ENCODE measurements at places on chromosomes 16 and 17.

DNA sequence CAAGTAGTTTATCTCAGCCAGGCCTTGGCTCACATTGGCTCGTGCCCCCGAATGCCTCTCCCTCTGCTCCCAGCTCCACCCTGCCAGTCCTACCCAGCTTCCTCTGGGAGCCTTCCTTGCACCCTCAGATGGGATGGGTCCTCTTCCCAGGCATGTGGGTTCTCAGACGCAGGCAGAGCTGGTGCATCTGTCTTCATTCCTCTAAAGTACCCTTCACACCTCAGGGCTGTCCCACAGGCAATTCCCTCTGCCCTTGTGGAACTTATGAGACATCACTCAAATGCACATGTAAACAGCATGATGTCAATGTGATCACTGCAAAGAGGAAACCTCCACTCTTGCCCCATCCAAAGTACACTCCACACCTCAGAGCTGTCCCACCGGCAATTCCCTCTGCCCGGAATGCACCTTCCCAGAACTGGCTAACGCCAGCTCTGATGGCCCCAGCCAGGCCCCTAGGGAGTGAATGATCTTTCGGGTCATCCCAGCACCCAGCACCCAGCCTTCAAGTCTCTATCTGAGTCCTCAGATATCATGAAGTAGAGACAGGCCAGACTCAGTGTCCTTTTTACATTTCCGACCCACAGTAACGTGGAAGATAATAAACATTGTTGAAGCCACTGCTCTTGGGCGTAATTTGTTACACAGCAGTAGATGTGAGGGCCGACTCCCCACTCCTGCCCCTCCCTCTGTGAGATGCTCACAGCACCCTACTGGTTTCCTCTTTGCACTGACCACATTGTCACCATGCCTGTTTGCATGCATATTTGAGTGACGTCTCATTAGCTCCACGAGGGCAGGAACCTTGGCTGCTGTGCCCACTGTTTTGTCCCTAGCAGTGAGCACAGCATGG lies 85.4 kb downstream of the N4BP1 start:
- DNase-seq = no peak

- DNase-seq = no peak
Observed at GRCh38 chr16:85556456-85557082, 56.6 kb upstream of the GSE1 start.

DNA sequence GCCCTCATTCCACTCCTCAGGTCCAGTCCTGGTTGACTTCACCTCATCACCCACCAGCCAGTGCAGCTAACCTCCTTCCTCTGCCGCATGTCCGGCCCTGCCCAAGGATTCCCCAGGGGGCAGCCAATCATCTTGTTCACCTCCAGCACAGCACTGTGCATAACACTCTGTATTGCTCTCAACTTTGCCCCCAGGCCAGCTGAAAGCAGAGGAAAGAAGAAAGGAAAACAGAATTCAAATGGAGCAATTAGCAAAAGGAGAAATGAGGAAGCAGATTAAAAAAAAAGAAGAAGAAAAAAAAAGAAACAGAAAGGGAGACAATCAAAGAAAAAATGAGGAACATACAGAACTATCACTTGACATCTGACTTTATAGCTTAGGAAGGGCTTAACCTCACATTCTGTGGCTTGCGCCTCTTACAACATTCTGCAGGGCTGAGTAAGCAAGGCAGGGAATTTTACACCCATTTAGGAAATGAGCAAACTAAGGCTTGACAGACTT lies 26.1 kb downstream of the GAS7 start:
- peak; percentile 72 for DNase-seq

DNA sequence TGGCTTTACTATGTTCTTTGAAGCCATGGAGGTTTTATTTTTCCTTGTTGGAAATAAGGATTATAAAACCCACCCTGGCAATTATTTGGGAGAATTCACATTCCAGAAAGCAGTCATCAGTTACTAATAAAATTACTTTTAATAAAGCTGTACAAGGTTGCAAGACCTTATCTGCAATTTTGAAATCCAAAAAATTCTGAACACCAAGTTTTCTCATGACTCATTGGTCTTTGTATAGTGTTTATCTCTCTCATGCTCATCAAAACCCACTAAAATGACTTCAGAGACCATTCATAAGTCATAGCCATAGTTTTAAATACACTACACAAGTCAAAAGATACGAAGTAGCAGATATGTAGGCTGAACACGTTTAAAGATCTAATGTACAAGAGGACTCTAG lies 6.0 kb upstream of the KRT38 start:
- no peak for DNase-seq

- no peak for DNase-seq
Observed at GRCh38 chr16:49115956-49116355, 165.7 kb downstream of the CBLN1 start.

DNA sequence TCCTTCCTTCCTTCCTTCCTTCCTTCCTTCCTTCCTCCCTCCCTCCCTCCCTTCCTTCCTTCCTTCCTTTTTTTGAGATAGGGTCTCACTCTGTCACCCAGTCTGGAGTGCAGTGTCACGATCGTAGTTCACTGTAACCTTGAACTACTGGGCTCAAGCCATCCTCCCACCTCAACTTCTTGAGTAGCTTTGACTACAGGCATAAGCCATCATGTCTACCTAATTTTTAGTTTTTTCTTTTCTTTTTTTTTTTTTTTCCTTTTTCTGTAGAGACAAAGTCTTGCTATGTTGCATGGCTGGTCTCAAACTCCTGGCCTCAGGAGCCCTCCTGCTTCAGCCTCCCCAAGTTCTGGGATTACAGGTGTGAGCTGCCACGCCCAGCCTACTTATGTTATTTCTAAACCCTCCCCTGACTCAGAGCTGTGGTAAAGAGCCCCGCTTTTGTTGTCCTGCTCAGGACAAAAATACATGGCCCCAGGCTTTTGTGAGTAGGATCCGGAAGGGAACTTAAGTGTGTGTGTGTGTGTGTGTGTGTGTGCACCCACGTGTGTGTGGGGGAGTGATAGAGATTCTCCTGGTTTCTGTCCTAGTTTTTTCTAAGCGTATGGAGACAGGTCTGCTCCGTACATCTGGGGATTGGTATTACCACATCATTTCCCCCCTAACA lies 67.1 kb downstream of the PRKCB start:
- DNase-seq = no peak

DNA sequence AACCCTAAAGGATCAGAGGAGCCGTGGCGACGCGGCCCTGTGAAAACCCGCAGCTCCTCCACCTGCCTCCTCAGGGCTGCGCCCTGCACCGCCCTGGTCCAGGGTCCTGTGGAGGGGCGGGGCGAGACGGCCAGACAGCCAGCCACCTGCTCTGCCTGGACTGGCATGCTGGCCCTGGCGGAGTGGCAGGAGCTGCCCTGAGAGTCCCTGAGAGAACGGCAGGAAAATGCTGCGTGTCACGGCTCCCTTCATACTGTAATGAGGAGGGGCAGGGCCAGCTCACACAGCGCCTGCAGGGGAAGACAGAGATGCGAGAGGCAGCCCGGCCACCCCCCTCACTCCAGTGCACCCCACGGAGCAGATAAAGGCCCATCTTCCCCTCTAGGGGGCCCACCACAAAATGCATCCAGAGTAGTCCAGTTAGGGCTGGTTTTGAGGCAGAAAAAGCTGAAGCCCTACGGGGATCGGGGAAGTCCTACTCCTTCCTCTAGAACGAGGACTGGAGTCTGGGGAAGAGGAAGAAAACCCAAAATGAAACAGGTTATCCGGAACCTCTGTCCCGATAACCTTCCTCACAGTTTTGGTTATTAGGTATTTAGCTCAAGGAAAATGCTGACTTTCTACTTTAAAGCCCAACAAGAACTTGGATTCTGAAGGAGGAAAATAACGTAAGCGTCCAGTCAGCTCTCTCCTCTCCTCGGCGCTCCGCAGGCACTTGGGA lies 97.6 kb upstream of the DNAH17 start:
- DNase-seq = no peak

GRCh38 chr17:44219616-44220212 lies at the start of gene UBTF:
TSS of gene UBTF (minus strand) at chr17:44219675. CDS start at chr17:44218229, 1,446 bp downstream.
- peak; percentile 83 for DNase-seq

DNA sequence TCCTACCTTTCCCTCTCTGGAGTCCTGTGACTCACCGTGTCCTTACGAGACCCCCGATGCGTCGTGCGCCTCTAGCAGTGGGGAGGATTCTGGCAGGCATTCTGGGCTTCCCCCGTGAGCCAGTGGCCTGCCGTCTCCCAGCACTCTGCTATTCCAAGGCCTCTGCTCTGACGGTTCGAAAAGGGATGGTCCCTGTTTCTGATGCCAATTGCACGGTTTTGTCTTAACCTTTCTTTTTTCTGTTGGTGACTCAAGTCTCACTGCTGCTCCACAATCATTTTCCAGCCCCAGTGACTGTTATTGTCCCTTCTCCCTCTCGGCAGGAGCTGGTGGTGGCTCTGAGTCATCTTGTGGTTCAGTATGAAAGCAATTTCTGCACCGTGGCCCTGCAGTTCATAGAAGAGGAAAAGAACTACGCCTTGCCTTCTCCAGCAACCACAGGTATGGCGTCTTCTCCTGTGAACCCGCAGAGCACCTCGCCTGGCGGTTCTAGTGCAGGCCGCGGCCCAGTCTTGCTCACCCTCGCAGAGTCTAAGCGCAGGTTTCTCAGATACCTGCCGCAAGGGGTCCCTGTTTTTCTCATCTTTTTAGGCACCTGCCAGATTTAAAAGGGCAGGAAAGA lies 100.1 kb upstream of the CHMP6 start:
- no peak for DNase-seq

GRCh38 chr17:72187556-72187955 lies 66.7 kb downstream of the SOX9 start:
- no peak for DNase-seq

GRCh38 chr16:50282010-50282538 lies 15.7 kb downstream of the ADCY7 start:
- no peak for DNase-seq
